Epithelial cell of alveolus of lung (primary cell): ENCODE measurements at places on chromosomes 13 and 19. TPM values are rescaled to one million over a fixed set of nuclear protein-coding genes. Genes with fewer than 3 reads are reported as not detected.

Gene HMGB1
- total RNA-seq = 304 and 426 TPM in 2 replicates

Gene CDC34
- total RNA-seq = 79.0 and 83.1 TPM in 2 replicates

Gene VSIG10L
- 0.91 and 1.8 TPM in 2 replicates for total RNA-seq

Gene GPC5
- 0.65 and 2.1 TPM in 2 replicates for total RNA-seq

Gene SLC10A2
- total RNA-seq = not detected in 2 replicates

Gene KIR2DL1
- total RNA-seq = not detected in 2 replicates

Gene FGF21
- total RNA-seq = not detected in 2 replicates

Gene OVOL3
- not detected in 2 replicates for total RNA-seq

Gene NALCN
- 0.80 and 4.1 TPM in 2 replicates for total RNA-seq

Gene LILRB3
- total RNA-seq = not detected in 2 replicates

Gene TEX101
- total RNA-seq = not detected in 2 replicates

Gene ZSCAN5C
- total RNA-seq = not detected in 2 replicates

Gene PTH2
- total RNA-seq = not detected in 2 replicates

Gene USHBP1
- 0.26 TPM in 1 of 2 replicates, not detected in the other for total RNA-seq

Gene AP1M2
- total RNA-seq = 5.6 TPM in 1 of 2 replicates, not detected in the other

Gene PCDH17
- 0.52 and 0.64 TPM in 2 replicates for total RNA-seq

Gene SELENOV
- not detected in 2 replicates for total RNA-seq

Gene GSX1
- total RNA-seq = not detected in 2 replicates

Gene TNNI3
- total RNA-seq = not detected in 2 replicates

Gene TMIGD2
- total RNA-seq = not detected in 2 replicates

Gene PRR20E
- total RNA-seq = not detected in 2 replicates

Gene SERPINE3
- total RNA-seq = under 0.01 TPM in 1 of 2 replicates, not detected in the other

Gene CPB2
- not detected in 2 replicates for total RNA-seq

Gene KLK15
- not detected in 2 replicates for total RNA-seq

Gene C19orf85
- total RNA-seq = not detected in 2 replicates

Gene KLK6
- total RNA-seq = not detected in 2 replicates

Gene KLK10
- total RNA-seq = not detected in 2 replicates

Gene SYCN
- total RNA-seq = not detected in 2 replicates

Gene FKRP
- 25.6 and 26.0 TPM in 2 replicates for total RNA-seq

Gene WDR87
- not detected in 2 replicates for total RNA-seq

Gene CCL25
- total RNA-seq = not detected in 2 replicates

Gene URAD
- not detected in 2 replicates for total RNA-seq

Gene TNFSF13B
- total RNA-seq = 1.3 and 4.1 TPM in 2 replicates

Gene ICAM1
- 36.0 and 177 TPM in 2 replicates for total RNA-seq

Gene MUC16
- total RNA-seq = under 0.01 TPM in 1 of 2 replicates, not detected in the other
